Ovary (tissue), 10 donors: ENCODE measurements at places on chromosomes 12 and 14. TPM values are rescaled to one million over a fixed set of nuclear protein-coding genes. Genes with fewer than 3 reads are reported as not detected.
A peak's percentile ranks its signal among the peaks of the same experiment; 100 is the strongest.

DNA sequence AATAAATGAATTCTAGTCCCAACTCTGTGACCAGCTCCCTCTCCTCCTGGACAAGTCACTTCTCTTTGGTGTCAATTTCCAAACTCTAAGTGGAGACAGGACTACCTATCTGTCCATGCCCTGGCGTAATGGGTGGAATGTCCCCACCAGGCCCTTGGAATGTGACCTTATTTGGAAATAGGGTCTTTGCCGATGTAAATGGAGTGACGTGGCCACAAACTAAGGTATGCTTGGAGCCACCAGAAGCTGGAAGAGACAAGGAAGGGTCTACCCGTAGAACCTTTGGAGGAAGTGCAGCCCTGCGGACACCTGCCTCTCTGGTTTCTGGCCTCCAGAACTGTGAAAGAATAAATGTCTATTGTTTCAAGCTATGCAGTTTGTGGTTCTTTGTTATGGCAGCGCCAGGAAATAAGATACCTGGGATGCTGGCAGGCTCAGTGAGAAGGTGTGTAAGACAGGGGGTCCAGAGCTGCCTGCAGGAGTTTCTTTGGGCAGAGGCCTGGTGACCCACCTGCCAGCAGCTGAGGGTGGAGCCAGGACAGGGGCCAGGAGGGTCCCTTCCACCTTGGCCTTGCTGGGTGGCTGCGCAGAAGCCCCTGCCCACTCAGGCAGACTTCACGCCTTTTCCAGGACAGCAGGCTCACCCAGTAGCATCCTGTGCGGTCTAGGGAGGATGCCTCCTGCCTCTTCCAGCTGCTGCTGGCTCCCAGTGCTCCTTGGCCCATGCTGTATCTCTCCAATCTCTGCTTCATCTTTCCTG, 45.8 kb downstream of the ARL6IP4 start:
- DNase-seq, result no peak

DNA sequence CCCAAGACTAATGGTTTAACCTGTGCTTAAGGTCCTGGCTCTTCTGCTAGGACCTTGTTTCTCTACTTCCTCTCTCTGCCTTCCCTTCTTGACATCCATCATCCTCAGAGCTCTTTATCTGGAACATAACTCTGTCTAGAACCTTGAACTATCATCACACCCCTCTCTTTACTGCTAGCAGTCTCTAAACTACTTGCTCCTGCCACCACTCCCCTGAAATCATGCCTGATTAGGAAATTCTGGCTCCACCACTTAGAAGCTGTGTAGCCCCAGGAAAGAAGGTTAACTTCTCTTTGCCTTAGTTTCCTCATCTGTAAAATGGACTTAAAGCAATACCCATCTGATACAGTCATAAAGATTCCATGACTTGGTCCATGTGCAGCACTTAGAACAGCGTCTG, 9.1 kb downstream of the SLC38A1 start:
- no peak for DNase-seq

DNA sequence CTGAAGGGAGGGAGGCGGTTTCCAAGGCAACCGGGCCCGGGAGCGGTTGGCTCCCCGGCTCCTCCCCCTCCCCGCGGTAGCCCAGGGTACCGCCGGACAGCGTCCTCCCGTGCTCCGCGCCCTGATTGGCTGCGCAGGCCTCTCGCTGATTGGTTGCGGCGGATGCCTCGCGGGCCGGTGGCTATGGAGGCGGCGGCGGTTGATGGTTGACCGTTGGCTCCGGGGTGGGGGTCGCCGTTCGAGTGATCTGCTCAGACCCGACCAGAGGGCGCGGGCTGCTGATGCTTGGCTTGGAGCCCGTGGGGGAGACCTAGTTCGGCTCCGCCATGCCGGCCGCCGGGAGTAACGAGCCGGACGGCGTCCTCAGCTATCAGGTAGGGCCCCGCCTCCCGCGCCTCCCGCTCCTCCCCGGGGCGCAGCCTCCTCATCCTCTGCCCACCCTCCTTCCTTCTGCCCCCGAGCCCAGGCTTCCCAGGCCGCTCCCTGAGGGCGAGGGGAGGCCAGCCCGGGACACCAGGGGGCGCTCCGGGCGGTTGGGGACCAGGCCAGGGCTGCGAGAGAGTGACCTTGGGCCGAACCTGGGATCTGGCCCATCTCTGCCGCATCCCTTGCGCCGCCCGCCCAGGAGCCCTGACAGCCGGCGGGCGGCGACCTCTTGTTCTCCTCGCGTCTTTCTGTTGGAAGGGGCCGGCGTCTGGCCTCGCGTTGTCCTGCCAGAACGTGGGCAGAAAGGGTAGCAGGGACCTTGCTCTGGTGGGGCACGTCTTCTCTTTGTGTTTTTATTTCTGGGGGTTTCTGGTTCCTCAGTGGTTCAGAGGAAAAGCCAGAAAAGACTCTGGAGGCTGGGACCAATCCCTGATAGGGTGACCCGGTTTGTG, at the start of gene SLC4A8:
Gene SLC4A8, plus strand, starts transcription at position 170 of the 878 bp plus-strand sequence. Its CDS starts 157 bp downstream, at position 327.
- DNase-seq, result peak; percentile 96

- no peak for DNase-seq
These were observed 6.8 kb downstream of the KMT5A start for GRCh38 chr12:123390498-123391426.

DNA sequence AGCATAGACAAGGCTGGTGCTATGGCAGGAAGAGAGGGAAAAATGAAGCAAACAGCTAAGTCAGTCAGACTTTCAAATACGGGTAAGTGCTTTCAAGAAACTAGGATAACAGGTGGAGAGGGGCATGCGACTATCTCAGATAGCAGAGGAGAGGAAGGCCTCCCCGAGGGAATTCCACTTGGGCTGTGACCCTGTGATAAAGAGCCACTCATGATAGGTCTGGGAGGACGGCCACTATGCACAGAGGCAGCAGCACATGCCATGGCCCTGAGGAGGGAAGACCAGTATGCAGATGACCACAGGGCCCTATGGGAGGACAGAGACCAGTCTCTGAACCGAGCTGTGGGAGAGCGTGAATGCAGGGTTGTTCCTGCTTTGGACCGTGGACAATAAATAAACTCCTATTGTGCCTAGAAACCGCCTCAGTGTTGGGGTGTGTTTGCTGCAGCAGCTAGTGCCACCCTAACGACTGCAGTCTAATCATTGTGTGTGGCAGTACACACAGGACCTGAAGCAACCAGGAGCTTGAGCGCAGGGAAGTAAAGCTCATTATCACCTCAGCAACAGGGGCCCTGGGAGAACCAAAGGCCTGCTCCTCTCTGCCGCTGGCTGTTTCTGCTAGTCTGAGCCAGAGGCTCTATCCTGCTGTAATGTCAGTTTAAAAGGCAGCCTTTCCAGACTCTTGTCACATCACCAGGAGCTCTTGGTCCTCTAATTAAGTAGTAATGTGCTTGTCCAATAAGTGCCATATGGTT, 119.1 kb downstream of the CACNA1C start:
- DNase-seq, result no peak

- DNase-seq, result no peak
These were observed 30.1 kb upstream of the CLEC14A start for GRCh38 chr14:38285962-38286361.

DNA sequence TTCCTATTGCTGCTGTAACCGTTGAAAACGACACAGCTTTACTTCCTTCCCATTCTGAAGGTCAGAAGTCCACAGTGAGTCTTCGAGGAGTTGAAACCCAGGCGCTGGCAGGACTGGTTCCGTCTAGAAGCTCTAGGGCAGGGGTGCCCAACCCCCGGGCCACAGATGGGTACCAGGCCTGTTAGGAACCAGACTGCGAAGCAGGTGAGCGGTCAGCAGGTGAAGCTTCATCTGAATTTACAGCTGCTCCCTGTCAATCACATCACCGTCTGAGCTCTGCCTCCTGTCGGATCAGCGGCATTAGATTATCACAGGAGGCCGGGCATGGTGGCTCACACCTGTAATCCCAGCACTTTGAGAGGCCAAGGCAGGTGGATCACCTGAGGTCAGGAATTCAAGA, 12.6 kb upstream of the SFSWAP start:
- no peak for DNase-seq

DNA sequence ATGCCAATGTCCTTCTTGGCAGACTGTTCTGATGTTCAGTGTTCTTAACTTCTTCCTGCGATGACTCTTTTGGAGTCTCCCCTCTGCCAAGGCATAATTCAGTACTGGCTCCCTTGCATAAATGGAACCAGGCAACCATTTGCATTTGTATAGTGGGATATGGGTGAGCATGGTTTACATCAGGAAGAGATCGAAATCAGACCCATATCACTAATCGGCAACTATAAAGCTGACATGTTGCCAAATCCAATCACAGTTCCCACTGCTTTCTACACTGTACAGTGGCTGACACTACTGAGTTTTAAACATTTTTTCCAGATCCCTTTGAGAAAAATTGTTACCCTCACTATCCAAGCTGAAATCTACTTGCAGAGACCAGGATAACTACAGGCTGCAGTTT, 83.8 kb downstream of the KITLG start:
- DNase-seq, result no peak

- no peak for DNase-seq
These were observed 9.5 kb upstream of the PUS1 start for GRCh38 chr12:131919366-131920156.

DNA sequence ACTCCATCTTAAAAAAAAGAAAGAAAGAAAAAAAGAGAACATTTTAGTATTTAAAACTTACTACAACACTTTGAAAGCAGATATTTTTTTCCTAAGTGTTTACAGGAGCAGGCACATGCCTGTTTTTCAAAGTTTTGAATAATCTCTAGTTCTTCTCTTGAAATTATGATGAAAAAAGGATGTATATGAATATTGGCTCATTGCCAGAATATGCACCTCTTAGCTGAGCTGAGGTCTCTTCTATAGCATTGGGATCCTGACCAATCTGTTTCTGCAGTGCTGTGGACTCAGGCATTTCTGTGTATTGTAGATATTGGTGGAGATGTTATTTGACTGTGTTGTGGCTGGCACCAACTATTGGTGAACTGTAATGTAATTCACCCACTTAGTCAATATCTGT, 15.0 kb downstream of the TECPR2 start:
- no peak for DNase-seq

DNA sequence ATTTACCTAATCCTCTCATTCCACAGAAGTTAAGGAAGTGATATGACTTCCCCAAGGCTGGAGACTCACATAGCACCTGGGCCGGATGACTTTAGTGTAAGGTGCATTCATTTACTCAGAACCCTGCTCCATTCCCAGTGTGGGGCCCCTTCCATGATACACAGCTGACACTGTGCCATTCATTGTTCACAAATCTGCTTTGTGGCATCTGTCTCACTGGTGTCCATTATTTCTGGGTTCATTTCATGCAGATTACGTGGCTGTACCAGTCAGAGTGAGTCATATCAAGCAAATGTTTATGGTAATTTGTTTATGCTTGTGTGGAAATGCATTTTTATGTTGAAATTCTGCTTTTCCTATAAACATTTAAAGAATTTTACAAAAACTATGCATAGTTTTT, 5.2 kb downstream of the ANO4 start:
- no peak for DNase-seq

The GARIN6 gene
- not detected for total RNA-seq

The CELA1 gene
- not detected for total RNA-seq

The DAO gene
- total RNA-seq, result not detected

The CAPS2 gene
- total RNA-seq, result 19.7 TPM

The NELL2 gene
- 2.4 TPM for total RNA-seq

The RPGRIP1 gene
- not detected for total RNA-seq

The SP7 gene
- not detected for total RNA-seq

The NRIP2 gene
- 15.1 TPM for total RNA-seq

The CLEC4A gene
- total RNA-seq, result 3.6 TPM

The ZBTB42 gene
- 4.1 TPM for total RNA-seq

The ABCD4 gene
- total RNA-seq, result 42.2 TPM

The COPS7A gene
- 48.4 TPM for total RNA-seq

The TAS2R10 gene
- total RNA-seq, result not detected

The CCDC177 gene
- total RNA-seq, result not detected
